ENCODE measurements at places on chromosomes 4 and X.

DNA sequence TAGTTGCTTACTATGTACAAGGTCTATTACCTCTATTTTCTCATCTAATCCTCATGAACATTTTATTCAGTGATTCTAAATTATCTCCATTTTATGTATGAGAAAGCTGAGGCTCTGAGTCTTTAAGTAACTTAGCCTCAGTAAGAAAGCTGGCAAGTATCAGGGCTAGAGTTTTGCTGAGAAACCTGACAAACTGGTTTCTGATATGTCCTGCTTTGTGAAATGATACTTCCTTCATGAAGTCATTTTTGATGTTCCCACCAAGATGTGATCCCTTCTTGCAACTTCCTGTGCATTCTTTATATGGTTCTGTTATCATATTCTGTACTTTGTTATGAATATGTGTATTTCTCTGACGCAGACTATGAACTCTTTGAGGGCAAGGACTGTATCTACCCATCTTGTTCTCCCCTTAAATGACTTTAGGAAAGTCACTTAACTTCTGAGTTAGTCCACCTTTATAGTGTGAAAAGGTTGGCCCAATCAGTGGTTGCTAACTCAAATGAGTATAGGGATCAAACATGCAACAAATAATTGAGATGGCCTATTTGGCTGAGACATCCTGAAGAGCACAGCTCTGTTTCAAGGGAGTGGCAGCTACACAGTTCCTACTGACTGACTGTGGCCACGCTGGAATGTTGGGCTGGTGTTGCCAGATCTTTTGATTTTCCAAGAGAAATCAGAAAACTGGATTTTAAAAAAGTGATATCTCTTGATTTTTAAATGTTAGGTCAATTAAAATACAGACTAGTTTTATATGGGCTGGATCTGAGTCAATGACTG is 127.9 kb upstream of the AMOT start:
- no peak overlapping the region for H3K4me3 ChIP-seq
- H3K36me3 ChIP-seq = no peaks in the 10 kb centered on the region
- H3K27ac ChIP-seq = no peak overlapping the region

DNA sequence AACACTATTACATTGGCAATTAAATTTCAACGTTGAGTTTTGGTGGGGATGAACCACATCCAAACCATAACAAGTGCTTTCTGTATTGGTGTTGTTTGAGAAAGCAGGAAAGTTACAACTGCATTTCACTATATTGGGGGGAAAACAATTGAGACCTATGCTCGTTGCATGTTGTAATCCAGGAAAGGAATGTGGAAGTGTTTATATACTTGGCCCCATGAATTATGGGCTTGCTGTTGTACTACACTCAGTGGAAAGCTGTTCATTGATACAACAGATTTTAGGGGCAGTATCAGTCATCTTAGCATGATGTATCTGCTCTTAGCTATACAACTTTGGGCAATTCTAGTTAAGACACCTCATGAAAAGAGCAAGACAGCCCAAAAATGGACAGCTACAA is 52.4 kb downstream of the KLHL5 start:
- H3K27me3 ChIP-seq = no peaks in the 10 kb centered on the region
- no peak overlapping the region for H3K27ac ChIP-seq
- H3K4me1 ChIP-seq = peaks cover 21% of the 10 kb centered on the region
- H3K4me3 ChIP-seq = no peak overlapping the region

DNA sequence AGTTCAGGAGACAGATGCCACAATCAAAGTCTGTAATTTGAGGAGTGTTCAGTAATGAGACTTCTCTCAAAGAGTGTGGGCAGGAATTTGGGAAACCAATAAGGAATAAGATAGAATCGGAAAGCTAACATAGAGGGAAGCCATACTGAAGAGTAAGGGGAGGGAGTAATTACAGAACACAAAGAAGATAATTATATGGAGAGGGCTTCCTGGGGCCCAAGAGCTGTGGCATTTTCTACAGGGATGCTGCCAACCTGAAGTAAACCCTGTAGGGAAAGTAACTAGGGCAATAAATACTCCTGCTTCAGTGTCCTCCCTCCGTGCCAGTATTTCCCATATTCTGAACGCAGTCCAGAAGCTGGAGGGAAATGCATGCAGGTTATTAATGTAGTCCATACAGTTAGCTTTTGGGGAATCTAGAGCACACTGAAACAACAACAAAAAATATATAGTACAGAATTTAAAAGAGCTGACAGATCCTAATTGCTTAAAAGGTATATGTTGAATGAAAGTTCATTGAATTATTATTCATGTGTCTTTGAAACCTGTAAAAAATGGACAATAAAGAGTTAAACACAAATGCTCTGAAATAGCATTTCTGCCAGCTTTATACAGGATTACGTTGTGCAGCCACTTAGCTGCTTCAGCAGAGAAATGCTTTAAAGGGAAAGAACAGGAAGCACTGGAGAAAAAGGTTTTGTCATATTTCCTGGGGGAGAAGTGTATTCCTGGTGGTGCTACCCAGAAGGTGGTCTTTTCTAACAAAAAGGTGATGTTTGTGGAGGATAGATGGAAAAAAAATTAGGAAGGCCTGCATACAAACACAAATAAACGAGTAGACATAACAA is 48.0 kb downstream of the CXXC4 start:
- no peaks in the 10 kb centered on the region for H3K27me3 ChIP-seq
- H3K27ac ChIP-seq = no peak overlapping the region
- H3K36me3 ChIP-seq = no peaks in the 10 kb centered on the region

DNA sequence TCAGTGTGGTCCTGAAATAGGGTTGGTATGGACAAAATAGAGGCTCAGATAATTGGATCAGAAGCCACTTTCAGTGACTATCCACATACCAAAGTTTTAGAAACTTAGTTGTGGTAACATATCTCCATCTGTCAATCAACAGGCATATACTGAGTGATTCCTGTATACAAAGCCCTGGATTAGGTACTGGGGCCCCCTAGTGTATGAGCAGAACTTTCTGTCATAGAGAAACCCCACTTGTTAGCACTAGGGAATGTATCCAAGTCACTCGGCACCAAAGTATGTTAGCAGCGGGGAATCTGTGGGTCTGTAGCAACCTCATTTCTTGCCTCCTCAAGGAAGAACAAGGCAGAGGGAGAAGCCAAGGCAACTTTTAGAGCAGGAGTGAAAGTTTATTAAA is 50.7 kb downstream of the MAP7D3 start:
- no peak overlapping the region for H3K27ac ChIP-seq
- no peak overlapping the region for H3K4me3 ChIP-seq
- no peaks in the 10 kb centered on the region for H3K27me3 ChIP-seq
- peaks cover 26% of the 10 kb centered on the region for H3K4me1 ChIP-seq
- no peaks in the 10 kb centered on the region for H3K36me3 ChIP-seq

- H3K27me3 ChIP-seq = no peaks in the 10 kb centered on the region
- no peak overlapping the region for H3K4me3 ChIP-seq
- no peak overlapping the region for H3K27ac ChIP-seq
- H3K4me1 ChIP-seq = peaks cover 22% of the 10 kb centered on the region
- no peak for DNase-seq
These were observed 176.9 kb upstream of the SCML1 start for GRCh38 chrX:17560385-17560784.

DNA sequence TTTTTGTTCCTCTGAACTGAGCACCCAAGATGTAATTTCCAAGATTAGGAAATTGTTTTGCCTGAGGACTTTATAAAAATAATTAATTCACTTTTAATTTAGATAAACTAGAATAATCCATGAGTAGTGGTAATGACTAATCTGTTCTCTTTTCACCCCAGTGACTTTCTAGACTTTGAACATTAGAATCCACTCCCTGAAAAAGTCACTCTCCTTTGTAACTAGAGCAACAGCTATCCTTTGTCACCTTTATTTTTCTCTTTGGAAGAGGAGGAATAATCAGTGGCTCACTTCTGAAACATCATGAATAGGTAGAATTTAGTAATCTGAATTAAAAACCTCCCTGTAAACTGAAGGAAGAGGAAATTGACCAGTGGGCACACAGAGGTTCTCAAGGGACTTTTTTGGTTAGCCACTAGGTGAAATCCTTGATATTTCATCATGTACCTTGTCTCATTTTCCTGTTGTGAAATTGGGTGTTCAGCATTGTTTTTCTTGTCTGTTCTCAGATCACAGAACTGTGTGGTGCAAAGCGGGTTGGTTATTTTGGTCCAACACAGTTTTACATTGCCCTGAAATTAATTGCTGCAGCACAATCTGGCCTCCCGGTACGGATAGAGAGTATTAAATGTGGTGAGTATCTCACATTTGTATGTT is 59.4 kb downstream of the REPS2 start:
- no peak for DNase-seq
- no peaks in the 10 kb centered on the region for H3K36me3 ChIP-seq
- no peak overlapping the region for H3K27ac ChIP-seq
- peaks cover 4% of the 10 kb centered on the region for H3K4me1 ChIP-seq

DNA sequence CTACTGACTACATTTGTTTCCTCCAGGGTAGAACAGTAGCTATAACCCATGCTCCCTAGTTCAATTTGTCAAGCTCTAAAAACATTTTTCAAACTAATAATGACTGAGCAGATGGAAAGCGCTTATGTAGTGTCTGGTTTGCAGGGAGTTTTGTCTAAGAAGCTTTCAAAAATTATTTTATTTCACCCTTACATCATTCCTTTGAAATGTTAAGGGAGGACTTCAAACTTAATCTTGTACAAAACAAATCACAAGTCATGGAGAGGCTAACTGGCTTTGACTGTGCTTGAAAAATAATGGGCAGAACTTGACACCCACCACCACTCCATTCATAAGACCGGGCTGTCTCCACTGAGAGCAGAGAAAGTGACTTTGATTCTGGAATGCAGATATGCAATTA is 153.4 kb upstream of the QRFPR start:
- H3K36me3 ChIP-seq = no peaks in the 10 kb centered on the region
- no peak for DNase-seq
- no peak overlapping the region for H3K27ac ChIP-seq

GRCh38 chrX:17007134-17007768 is 60.8 kb downstream of the REPS2 start:
- H3K36me3 ChIP-seq = no peaks in the 10 kb centered on the region
- peaks cover 4% of the 10 kb centered on the region for H3K4me1 ChIP-seq
- no peak overlapping the region for H3K4me3 ChIP-seq
